ENCODE measurements at places on chromosomes 7 and 10.

- no peak for DNase-seq
Measured at GRCh38 chr10:104487794-104488438, 134.3 kb downstream of the CFAP58 start.

- DNase-seq, result no peak
Measured at GRCh38 chr7:5525271-5526099, 101.9 kb upstream of the TNRC18 start.

- DNase-seq, result no peak
Measured at GRCh38 chr10:131004276-131004675, 307.2 kb downstream of the TCERG1L start.

DNA sequence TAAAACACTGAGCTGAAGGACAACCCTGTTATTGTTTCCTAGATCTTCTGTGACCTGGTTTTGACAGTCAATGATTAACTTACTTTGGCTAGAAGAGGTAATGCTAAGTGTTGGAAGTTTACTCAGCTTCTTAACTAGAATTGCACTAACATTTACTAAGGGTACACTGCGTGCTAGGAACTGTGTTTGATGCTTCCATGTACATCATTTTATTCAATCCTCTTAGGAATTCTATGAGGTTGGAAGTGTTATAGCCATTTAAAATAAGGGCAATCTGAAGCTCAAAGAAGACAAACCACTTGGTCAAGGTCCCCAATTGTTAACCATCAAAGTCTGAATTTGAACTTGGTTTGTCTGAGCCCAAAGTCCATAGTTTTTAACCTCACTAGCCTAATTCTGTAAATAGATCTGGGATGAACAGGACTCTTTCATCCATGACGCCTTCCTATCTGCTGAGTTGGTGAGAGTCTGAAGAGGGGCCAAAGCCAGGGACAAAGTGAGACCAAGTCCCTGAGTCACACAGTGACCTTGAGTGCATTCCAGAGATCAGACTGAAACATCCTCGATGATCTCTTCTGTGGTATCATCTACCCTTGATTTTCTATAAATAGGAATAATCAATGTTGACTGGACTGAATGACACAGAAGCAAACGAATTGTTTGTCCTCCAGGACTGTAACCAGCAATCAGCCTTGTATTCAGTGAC lies 29.2 kb upstream of the ZNRF2 start:
- no peak for DNase-seq

GRCh38 chr7:74479961-74480829 lies 26.5 kb downstream of the GTF2IRD1 start:
- DNase-seq, result no peak

- DNase-seq, result no peak
Measured at GRCh38 chr7:23467806-23468525, 2.3 kb downstream of the IGF2BP3 start.

DNA sequence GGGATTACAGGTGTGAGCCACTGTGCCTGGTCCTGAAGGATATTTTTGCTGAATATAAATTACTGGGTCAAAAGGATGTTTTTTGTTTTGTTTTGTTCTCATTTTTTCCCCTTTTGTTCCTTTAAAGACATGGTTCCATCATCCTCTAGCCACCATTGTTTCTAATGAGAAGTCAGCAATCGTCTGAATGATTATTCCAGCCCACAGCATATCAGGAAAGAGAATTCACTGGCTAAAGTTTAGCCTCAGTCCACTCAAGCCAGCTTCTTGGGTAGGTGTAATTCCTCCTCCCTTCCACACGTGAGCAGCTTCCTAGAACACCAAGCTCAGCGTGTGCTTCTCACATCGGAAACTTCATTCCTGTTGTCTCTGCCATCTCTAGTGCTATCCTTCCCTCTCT lies 112.8 kb upstream of the INSIG1 start:
- DNase-seq, result no peak

DNA sequence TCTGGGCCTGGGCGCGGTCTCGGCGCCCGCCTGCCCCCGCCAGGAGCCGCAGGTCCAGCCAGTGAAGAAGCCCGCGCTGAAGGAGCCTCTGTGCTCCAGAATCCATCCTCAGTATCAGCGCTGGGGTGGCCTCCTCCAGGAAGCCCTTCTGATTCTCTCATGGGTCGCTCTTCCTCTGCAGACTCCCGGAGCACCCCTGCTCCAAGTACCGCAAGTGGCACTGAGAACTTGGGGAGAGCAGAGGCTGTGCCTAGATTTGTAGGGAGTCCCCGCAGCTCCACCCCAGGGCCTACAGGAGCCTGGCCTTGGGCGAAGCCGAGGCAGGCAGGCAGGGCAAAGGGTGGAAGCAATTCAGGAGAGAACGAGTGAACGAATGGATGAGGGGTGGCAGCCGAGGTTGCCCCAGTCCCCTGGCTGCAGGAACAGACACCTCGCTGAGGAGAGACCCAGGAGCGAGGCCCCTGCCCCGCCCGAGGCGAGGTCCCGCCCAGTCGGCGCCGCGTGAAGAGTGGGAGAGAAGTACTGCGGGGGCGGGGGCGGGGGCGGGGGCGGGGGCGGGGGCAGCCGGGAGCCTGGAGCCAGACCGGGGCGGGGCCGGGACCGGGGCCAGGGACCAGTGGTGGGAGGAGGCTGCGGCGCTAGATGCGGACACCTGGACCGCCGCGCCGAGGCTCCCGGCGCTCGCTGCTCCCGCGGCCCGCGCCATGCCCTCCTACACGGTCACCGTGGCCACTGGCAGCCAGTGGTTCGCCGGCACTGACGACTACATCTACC lies at the start of gene ALOX5:
ALOX5 (plus strand) TSS at position 641 of the 774 bp plus-strand sequence; CDS start at position 705, 64 bp downstream.
- DNase-seq, result no peak

- no peak for DNase-seq
Measured at GRCh38 chr10:4188406-4188805, 403.4 kb upstream of the KLF6 start.

DNA sequence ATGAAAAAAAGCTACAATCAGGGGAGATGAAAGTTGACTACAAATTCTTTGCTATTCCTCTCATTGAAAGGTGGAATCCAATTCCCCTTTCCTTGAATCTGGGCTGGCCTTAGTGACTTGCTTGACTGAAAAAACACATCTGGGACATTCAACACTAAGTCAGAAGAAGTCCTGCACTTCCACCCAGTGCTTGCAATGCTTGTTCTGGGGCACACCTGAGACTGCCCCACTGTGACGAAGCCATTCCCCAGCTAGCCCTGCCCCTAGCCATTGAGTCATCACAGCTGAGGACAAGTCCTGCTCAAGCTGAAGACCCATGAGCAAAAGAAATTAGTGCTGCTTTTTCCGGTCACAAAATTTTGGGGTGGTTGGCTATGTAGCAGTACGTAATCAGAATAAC lies 19.2 kb upstream of the GRID1 start:
- no peak for DNase-seq

DNA sequence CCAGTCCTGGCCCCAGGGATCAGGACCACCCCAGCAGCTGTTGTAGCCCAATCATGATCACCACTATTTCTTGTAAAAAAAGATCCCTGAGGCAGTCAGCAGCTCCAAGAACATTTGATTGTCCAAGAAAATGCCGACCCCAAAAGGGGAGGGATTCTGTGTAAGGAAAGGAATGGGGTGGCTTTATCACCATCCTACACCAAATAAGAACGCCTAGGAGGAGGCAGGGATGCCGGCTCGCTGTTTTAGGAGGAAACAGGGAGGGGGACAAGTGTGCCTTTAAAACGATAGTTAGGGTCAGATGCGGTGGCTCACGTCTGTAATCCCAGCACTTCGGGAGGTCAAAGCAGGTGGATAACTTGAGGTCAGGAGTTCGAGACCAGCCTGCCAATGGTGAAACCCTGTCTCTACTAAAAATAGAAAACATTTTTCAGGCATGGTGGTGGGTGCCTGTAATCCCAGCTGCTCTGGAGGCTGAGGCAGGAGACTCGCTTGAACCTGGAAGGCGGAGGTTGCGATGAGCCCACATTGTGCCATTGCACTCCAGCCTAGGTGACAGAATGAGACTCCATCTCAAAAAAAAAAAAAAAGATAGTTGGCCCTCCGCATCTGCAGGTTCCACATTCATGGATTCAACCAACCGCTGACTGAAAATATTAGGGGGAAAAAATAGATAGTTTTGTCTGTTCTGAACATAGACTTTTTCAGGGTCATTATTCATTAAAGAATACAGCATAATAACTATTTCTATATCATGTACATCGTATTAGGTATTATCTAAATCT lies 63.6 kb downstream of the PDIA4 start:
- DNase-seq, result no peak

DNA sequence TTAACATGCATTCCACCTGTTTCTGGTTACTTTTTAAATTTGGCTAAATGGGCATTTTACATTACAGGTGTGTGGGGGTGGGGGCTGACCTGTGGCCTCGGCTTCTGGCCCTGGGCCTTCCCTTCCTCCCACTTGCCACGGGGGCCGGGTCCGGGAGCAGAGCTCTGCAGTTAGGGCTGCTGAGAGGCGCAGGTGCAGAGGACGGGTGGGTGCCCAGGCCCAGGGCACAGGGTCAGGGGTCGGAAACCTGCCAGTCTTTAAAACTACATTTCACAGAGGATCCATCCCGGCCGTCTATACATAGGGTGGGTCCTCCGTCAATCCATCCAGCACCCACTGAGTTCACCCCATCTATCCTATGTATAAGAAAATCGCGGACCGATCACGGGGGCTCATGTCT lies 106.5 kb upstream of the INSIG1 start:
- no peak for DNase-seq

DNA sequence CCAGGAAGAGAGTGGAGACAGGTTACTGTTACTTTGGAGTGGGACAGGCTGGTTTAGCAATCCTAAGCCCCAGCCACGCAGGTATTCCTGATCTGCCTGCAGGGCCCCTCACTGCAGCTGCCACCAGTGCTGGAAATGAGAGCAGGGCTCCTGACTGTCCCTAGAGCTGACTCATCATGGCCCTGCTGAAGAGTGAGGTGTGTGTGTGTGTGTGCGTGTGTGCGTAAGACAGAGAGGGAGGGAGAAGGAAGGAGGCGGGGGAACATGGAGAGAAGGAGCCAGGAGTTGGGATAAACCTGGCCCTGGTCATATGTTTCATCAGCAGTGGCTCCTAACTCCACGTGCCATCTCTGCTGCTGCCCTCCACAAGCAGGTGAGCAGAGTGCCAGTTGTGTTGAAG lies 3.6 kb downstream of the FOXI2 start:
- no peak for DNase-seq

- DNase-seq, result no peak
Measured at GRCh38 chr10:5814110-5815107, 1.2 kb upstream of the GDI2 start.

DNA sequence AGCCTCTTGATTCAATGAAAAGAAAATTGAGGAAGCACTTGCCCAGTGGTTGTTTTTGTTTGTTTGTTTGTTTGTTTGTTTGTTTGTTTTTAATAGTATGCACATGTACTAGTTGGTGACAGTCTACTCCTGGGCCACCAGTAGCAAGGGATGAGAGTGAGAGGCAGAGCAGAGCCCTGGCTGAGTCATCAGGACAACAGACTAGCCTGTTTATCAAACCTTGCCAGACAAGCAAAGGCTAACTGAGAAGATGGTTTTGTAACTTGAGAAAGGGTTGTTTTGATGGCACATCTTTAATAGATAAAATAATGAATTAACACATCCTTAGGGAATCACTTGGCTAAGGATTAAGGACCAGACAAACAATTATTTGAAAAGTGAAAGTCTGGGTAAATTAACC lies 78.1 kb downstream of the INHBA start:
- DNase-seq, result no peak

DNA sequence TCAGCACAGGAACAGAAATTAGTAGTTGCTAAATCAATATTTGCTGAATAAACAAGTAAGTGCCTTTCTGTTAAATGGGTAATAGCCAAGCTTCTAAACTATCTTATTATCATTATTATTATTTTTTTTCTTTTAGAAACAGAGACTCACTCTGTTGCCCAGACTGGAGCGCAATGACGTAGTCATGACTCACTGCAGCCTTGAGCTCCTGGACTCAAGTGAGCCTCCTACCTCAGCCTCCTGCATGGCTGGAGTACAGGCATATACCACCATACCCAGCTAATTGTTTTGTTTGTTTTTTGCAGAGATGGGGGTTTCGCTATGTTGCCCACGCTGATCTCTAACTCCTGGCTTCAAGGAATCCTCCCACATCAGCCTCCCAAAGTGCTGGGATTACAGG lies 12.3 kb upstream of the ELN start:
- DNase-seq, result no peak

GRCh38 chr10:89894051-89894450 lies 192.7 kb downstream of the KIF20B start:
- no peak for DNase-seq

DNA sequence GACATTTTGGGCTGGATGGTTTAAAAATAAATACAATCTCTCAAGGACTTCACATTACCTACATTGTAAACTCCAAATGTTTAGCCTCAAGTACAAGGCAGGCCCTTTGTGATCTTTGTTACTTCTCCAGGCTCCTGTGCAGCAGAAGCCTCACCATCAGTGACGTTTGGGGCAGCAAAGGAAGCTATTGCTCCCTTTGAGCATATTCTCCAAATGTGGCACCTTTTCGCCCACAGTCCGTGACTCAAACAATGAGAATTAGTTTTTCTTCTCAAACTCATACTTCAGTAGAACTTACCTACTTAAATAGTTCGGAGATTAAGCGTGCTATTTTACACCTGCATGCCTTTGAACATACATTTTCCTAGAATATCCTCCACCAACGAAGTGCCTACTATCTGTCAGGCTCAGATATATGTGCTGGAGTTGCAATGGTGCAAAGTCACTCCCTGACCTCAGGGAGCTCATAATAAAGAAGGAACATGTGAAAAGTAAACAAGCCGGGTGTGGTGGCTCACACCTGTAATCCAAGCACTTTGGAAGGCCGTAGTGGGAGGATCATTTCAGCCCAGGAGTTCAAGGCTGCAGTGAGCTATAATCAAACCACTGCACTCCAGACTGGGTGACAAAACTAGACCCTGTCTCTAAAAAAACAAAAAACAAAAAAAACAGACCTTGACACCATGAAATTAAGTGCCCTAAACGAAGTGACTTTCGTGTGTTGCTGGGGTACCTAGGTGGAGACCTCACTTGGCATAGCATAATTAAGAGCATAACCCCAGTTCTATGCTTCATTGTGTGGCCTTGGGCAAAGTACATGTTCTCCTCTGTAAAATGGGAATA lies 1.2 kb upstream of the ABCF2 start:
- DNase-seq, result no peak

DNA sequence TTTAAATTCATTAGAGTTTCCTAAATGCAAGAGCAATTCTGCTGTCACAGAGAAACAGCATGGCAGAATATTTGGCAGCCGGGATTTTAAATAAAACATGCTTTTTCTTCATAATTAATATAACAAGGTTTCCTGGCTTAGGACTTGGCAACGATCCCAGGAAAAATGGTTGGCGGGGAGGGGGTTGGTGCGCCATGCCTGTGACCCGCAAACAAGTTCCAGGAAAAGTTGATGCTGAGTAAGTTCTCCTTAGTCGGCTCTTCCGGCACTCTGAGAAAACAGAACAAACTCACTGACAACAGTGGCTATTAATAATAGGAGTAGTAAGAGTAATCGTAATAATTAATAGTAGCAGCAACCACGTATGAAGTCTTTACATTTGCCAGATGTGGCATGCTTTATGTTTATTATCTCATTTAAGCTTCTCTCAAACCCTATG lies 4.6 kb downstream of the HABP2 start:
- DNase-seq, result no peak

- DNase-seq, result no peak
Measured at GRCh38 chr10:103534621-103535498, 41.4 kb downstream of the NEURL1 start.

GRCh38 chr10:3486346-3487065 lies 298.5 kb downstream of the KLF6 start:
- no peak for DNase-seq

- no peak for DNase-seq
Measured at GRCh38 chr10:126015413-126015812, 119.0 kb downstream of the FANK1 start.
